ENCODE measurements at places on chromosomes 4 and X. TPM values are rescaled to one million over a fixed set of nuclear protein-coding genes. Genes with fewer than 3 reads are reported as not detected.

The SUV39H1 gene
- polyA plus RNA-seq = 4.7 TPM

DNA sequence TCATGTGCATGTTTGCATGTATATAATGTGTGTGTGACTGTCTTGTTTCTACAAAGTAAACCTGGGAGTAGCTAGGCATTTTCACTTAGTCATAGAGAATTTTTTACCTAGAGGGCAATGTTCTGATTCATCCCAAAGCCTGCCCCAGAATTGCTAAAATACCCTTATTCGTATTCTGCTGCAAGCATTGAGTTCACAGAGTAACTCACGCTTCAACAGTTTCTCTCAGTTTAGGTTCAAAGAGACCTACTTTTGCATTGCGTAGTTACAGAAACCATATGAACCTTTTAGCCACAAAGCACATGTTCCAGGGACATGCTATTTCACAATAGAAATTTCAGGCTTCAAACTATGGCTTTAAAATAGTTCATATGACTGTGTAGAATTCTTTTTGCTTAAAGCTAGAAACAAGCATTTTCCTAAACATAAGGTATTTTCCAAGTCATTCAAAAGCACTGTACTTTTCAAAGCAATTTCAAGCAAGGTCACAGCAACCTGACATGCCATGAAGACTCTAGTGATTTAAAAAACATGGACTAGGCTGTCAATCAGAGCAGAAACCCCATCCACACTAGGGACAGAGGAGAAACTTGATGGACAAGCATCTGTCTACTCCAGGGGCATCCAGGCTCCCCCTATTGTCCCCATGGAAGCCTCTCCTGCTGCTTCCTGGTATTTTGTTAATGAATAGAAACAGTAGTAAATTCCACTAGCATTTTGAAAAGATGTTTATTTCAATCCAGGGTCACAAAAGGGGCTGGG lies 81.5 kb upstream of the MAPK10 start:
- DNase-seq = no peak
- H3K27ac ChIP-seq = no peak overlapping the region
- no peak overlapping the region for H3K4me3 ChIP-seq
- no peaks in the 10 kb centered on the region for H3K36me3 ChIP-seq

The TCP11X2 gene
- polyA plus RNA-seq = 0.25 TPM

DNA sequence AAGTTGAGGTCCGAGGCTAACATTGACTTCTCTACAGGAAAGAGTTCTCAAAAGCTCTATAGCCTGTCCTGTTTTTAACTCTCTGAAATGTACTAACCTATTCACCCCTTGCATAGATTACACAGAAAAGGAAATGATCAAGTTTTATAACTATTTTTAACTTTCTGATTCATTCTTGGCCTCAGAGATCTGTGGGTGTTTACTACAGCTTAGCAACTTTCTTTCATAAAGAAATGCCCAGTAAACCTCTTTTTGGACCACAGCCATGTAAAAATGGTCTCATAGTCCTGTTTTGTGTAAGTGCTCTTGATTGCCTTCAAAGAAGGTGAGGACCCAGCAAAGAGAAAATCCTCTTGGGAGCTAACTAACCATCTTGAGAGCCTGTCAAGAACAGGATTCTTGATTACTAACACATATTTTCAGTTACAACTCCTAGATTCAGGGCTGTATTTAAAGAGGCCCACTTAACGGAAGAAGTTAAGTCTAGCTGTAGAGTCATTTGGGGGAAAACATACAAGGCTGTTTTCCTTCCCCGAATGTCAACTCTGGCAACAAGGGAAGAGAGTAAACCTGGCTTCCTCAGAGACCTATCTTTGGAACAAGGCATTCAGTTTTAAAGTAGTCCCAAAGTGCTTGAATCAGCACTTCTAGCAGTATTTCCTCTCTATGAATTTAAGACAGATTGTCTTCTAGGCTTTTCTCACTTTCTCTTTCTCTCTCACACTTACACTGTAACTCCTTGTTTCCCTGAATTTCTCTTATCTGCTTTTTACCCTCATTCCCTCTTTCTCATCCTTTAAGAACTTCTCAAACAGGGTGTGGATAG lies 78.2 kb downstream of the IL21 start:
- no peak for DNase-seq
- H3K27ac ChIP-seq = no peak overlapping the region
- H3K27me3 ChIP-seq = no peaks in the 10 kb centered on the region
- H3K4me1 ChIP-seq = no peaks in the 10 kb centered on the region
- no peak overlapping the region for H3K4me3 ChIP-seq

Data from large intestine (tissue), 12 donors.